NCI-H1105 treated with DMSO at 0.1 percent for 48 hours (cell line): ENCODE measurements at places on chromosomes 11 and 22.
A peak's percentile ranks its signal among the peaks of the same experiment; 100 is the strongest.

- no peak for DNase-seq
Observed at GRCh38 chr11:15870911-15871310, 485.4 kb downstream of the SOX6 start.

DNA sequence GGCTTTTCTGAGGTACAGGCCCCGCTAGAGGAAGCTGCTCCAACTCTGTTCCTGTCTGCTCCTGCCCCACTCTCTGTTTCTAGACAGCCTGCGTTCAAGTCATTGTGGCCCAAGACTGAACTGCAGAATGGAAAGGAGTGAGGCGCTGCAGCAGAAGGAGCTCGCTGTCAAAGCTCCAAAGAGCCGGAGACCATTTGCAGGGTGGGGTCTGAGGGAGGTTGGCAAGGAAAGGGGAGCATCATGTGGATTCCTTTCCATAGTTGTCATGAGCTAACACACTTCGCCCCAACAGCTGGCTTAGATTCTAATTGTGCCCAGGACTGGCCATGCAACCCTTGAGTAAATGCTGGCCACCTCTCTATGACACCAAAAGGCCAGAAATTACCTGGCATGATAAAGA lies 18.8 kb downstream of the APOL4 start:
- no peak for DNase-seq

- no peak for DNase-seq
Observed at GRCh38 chr11:2559527-2560311, 114.9 kb downstream of the KCNQ1 start.

DNA sequence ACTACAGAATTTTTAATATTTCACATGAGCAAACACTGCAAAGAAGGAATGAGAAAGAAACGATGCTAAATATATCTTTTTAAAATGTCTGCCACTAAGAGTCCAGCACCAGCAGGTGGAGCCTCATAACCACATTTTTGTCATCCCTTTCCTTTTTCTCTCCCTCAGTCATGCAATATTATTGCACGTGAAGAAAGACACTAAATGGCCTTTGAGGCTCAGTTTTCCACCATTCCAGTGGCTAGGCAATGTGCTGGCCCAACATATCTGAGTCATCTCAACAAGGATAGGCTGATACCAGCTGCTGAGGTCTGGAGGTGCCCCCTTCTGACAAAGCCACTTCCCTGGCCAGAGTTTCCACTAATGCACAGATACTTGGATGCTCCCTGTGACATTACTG lies 1.8 kb downstream of the ALKBH8 start:
- peak; percentile 44 for DNase-seq

- peak; percentile 94 for DNase-seq
Observed at GRCh38 chr11:68998390-68998911, 14.6 kb downstream of the MRGPRF start.

DNA sequence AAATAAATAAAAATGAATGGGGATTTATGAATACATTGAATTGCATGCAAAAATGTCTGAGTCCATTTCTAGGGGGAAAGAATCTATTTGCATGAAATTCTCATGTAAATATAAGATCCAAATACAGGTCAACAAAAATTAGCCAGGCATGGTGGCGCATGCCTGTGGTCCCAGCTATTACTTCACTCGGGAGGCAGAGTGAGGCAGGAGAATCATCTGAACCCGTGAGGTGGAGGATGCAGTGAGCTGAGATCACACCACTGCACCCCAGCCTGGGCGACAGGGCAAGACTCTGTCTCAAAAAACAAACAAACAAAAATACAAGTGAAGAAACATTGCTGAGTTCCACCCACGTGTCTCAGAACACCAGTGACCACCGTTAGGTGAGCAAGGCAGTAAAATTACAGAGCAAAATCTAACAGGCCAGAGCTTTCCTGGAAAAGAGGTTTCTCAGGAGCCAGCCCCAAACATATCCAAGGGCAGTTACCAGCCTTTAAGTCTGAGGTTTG lies 17.3 kb downstream of the PACSIN2 start:
- DNase-seq: no peak

DNA sequence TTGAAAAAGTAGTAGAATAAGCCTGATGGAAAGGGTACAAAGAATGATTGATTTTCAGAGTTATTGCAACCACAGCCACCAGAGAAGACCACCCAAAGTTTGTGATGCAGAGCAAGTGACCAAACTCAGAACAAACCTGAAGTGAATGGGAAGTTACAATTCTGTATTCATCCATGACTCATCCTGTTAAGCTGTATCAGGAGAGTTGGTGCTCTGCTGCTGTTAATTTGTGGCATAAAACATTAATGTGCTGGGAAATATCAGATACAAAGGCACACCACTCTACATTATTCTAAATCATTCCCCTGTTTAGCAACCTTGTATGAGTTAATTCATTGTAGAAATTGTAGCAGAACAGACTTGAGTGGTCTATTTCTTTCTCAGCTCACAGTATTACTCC lies 19.6 kb upstream of the PDGFD start:
- no peak for DNase-seq

DNA sequence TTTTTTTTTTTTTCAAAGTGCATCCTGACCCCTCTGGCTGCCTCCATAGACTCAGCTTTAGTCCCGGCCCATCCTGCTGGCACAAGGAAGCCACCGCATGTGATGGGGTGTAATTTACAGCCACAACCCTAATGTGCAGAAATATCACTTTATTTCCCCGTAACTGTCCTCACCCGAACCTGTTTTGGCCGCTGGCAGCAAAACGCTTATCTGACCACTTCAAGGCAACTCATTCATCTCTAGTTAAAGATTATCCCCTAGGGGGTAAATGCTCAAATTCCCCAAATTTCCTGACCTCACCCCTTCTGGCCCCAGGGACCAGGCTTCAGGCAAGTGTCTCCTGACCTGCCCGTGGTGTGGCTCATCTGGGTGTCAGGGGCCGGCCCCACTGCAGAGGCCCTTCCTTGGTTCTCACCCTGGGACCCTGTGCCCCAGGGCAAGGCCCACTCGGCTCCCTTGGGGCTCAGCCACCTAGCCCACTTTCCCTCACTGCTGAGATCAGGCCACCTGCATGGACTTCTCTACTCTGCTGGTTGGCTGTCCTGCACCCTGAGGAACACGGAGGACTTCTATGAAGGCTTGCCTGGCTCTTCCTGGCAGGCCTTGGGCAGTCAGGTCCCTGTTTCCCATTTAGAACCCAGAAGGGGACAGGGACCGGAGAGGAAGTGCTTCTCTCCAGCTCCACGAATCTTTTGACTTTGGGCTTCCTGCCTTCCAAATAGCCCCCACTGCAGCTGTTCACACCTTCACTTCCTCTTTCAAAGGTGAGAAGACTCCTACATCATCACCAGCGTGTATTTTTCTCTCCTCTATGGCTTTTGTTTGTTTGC lies 53.3 kb downstream of the WNT11 start:
- DNase-seq: no peak

- no peak for DNase-seq
Observed at GRCh38 chr11:64877390-64878222, 815 bp downstream of the EHD1 start.

- DNase-seq: no peak
Observed at GRCh38 chr11:130721736-130722135, 194.5 kb downstream of the SNX19 start.

GRCh38 chr11:121104312-121104762 lies 3.3 kb downstream of the TECTA start:
- DNase-seq: no peak

DNA sequence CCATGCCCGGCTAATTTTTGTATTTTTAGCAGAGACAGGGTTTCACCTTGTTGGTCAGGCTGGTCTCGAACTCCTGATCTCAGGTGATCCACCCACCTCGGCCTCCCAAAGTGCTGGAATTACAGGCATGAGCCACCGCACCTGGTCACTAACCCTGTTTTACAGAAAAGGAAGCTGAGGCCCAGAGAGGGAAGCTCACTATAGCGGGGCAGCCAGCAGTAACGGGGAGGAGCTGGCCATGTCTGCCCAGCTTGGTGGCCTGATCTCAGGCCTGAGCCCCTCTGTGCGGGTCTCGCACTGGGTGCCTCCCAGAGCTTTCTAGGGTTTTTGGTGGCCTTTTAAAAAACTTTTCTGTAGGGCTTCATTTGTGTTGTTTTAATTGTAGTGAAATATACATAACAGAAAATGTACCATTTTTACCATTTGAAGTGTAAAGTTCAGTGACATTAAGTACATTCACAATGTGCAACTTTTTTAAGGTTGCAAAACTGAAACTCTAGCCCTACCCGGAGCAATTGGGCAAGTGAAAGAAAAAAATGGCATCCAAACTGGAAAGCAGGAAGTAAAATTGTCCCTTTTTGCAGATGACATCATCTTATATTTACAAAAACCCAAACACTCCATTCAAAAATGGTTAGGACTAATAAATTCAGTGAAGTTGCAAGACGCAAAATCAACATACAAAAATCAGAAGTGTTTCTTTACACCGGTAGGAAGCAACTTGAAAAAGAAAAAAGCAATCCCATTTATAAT lies 14.5 kb upstream of the CYTH4 start:
- no peak for DNase-seq

DNA sequence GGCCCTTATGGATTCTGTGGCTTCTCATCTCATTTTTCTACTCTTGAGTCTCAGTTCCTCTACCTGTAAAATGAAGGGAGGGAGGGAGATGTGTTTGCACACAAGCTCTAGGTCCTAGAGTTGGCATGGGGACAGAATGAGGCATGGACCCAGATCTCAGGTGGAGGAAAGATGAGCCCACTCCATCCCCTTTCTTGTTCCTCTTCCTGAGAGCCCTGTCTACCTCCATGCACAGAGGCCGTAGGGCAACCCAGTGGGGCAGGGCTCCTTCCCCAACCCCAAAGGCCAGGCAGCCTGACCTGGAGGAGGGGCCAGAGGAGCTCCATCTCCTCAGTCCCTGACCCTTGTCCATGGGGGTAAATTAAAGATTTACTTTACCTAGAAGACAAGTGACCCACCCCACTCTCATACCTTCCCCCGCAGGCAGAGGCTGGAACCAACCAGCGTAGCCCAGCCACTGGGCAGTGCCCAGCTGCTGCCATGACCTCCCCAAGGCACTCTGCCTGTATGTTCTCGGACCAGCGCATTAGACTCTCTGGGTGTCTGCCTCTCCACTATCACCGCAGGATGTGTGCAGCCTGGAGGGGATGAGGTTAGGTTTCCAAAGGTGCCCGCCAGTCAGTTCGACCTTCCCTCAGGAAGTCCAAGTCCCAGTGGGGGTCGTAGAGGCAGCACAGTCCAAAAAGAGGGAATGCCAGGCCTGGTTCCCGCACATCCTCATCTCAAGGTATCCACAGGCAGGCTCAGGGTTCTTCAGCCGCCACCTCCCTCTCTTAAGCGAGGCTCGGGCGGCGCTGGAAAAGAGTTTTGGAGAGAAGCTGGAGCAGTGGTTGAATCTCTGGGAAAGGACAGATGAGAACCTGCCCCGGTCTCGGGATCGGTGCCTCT lies 3.0 kb downstream of the SMTN start:
- no peak for DNase-seq

DNA sequence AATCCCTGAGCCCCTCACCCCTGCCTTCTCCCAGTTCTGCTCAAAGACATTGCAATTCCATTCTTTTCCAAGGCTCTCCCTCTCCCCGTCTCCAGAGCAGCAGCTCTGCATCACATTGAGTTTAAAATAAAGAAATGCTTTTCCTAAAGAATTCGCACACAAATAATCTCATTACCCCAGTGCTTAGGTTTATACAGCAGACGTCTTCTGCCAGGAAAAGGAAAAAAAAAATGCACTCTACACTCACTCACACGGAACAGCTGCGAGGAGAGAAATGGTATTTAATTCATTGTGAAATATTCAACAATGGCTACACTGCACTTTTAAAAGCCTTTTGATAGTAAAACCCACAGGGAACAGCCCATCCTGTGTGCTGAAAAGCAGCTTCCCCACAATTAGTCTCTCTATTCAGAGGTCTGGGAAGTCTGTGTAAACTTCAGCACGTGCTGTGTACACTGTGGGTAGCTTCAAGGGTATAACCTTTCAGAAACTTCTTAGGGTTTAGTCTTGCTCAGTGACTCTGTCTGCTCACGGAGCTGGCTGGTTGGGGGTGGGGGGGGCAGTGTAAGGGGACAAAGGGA lies 42.8 kb downstream of the ETS1 start:
- DNase-seq: peak; percentile 62

GRCh38 chr11:104127828-104128227 lies 36.1 kb downstream of the PDGFD start:
- no peak for DNase-seq

- DNase-seq: no peak
Observed at GRCh38 chr11:95923439-95923727, 524 bp downstream of the MTMR2 start.

- peak; percentile 19 for DNase-seq
Observed at GRCh38 chr11:4095509-4096230, 1.1 kb downstream of the RRM1 start.
